ENCODE measurements at places on chromosomes 4 and X.

GRCh38 chr4:140463614-140464013 lies 34.5 kb downstream of the MGAT4D start:
- DNase-seq: no peak

GRCh38 chr4:25873632-25874129 lies 10.9 kb upstream of the SEL1L3 start:
- DNase-seq: no peak

DNA sequence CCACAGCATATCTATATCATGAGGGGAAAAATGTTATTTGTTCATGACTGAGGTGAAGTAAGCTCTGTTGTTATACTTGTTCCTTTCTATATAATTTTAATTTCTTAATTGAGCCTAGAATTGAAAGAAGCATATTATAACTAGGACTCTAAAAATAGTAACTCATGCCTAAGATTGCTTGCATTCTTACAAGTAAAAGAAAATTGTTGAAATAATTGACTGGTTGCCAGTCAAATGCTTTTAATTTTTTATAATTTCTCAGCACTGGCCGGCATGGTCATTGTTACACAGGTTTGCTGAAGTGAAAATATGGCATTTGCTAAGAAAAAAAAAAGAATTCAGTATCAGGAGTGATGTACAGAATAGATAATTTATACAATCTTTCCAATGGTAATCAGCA lies 104.8 kb downstream of the GASK1B start:
- DNase-seq: no peak

DNA sequence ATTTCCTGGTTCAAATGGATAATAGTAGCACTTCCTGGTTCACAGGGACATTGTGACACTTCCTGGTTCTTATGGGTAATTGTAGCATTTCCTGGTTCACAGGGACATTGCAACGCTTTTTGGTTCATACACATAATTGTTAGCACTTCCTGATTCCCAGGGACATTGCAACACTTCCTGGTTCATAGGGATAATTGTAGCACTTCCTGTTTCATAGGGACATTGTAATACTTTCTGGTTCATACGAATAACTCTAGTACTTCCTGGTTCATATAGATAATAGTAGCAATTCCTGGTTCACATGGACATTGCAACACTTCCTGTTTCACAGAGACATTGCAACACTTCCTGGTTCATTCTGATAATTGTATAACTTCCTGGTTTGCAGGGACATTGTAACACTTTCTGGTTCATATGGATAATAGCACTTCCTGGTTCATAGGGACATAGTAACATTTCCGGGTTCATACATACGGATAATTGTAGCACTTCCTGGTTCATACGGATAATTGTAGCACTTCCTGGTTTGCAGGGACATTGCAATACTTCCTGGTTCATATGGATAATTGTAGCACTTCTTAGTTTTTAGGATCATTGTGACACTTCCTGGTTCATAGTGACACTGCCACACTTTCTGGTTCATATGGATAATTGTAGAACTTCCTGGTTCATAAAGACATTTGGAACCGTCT lies 61.6 kb upstream of the CD99 start:
- no peak for DNase-seq

GRCh38 chr4:37070041-37070440 lies 174.5 kb upstream of the NWD2 start:
- DNase-seq: no peak
